ENCODE measurements at places on chromosomes 4 and X. TPM values are rescaled to one million over a fixed set of nuclear protein-coding genes. Genes with fewer than 3 reads are reported as not detected.

DNA sequence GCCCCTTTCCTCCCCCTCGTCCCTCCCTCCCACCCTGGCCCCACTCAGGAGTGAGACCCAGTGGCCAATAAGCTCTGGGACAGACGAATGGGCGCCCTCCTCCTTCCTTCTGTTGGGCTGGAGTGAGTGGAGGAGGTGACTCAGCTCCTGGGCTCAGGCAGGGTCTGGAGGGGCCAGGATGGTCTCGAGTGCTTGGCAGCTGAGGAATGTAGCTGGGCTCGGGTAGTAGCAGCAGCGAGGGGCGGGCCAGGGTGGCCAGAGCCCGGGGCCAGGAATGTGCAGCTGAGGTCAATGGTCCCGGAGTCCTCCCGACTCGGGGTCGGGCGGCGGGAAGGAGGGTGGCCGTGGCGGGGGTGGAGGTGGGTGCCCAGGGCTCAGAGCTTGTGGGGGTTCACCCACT, 15.0 kb downstream of the G6PD start:
- H3K4me3 ChIP-seq: no peak overlapping the region
- H3K27ac ChIP-seq: no peak overlapping the region
- H3K36me3 ChIP-seq: peaks cover 11% of the 10 kb centered on the region
- no peak for DNase-seq
- H3K27me3 ChIP-seq: no peaks in the 10 kb centered on the region

The ABRAXAS1 gene
- total RNA-seq: 18.5 TPM

- no peak overlapping the region for H3K27ac ChIP-seq
- H3K36me3 ChIP-seq: no peaks in the 10 kb centered on the region
- H3K27me3 ChIP-seq: no peaks in the 10 kb centered on the region
- DNase-seq: no peak
- no peaks in the 10 kb centered on the region for H3K4me1 ChIP-seq
- H3K4me3 ChIP-seq: no peak overlapping the region
Measured at GRCh38 chr4:10608501-10609219, 75.9 kb downstream of the CLNK start.

The PRRG1 gene
- total RNA-seq: 4.2 TPM

The CRMP1 gene
- 4.4 TPM for total RNA-seq

The TMEM131L gene
- 27.2 TPM for total RNA-seq

The PF4V1 gene
- not detected for total RNA-seq

The GAGE2A gene
- total RNA-seq: not detected

DNA sequence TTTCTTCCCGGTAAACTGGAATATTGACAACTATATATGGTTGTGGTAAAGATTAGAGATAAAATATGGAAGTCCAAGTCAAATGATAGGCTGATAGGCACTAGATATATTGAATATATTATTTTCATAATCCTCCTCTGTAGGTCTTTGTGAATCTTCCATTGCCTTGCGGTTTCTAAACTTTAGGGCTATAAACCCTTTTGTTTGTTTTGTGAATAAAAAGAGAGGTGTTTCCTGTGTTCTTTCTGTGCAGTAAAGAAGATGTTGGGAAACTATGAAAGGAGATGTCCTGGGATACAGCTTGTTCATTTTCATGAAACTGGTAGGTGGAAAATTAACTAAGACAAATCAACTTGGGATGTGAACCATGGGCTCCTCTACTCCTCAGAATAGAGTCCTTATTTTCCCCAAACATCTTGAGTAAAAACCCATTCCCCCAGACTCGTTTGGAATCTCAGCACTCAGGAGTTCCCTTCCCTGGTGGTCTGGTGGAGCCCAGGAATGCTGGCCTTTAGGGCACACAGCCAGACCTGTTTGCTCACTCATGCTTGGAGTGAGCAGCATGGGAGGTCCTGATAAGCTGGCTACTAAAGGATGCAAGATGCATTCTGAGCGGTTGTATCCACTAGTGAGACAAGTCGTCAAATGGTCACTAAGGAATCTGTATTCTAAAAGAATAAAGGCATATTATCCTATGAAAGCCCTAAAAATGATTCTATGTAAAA, 22.2 kb downstream of the PRDM8 start:
- no peaks in the 10 kb centered on the region for H3K27me3 ChIP-seq
- no peak for DNase-seq
- no peak overlapping the region for H3K4me3 ChIP-seq
- H3K27ac ChIP-seq: no peak overlapping the region
- H3K4me1 ChIP-seq: no peaks in the 10 kb centered on the region

DNA sequence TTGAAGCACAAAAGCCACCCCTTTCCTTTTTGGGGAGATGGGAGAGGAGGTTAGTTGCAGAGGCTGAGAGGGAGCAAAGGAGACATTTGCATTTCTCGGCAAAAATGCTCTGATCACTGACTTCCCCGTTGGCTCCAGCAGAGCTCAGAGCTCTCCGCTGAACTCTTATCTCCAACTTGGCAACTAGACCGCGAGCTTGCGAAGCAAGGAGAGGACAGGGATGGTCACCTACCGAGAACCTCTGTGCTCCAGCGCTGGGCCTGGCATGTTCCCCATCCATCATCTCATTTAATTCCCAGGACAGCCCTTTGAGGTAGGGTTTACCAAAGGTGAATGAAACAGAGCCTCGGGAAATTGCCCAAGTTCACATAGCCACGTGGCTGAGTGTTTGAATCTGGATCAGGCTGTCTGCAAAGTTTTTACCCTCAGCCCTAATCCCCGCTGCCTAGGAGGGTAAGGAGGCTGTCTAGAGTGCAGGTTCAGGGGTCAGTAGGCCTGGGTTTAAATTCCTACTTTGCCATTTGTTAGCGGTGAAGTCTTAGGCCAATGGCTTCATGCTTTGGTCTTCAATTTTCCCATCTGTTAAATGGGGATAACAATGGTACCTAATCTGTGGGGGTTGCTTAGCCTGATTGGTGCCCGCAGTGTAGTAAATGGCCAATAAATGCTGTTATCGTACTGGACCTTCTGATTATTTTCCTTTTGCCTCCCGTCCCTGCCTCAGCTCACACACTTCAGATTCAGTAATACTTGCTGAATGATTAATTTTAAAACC, 3.8 kb upstream of the CITED1 start:
- H3K4me3 ChIP-seq: peak overlapping the region; percentile 32
- H3K27me3 ChIP-seq: peaks cover 44% of the 10 kb centered on the region
- no peaks in the 10 kb centered on the region for H3K36me3 ChIP-seq
- H3K4me1 ChIP-seq: peaks cover 34% of the 10 kb centered on the region
- H3K27ac ChIP-seq: no peak overlapping the region
- no peak for DNase-seq

The MAMLD1 gene
- 1.6 TPM for total RNA-seq

GRCh38 chr4:151822331-151822730, 61.5 kb upstream of the GATB start:
- no peak overlapping the region for H3K4me3 ChIP-seq
- no peaks in the 10 kb centered on the region for H3K36me3 ChIP-seq
- H3K4me1 ChIP-seq: no peaks in the 10 kb centered on the region
- H3K27ac ChIP-seq: no peak overlapping the region

The SUPT20HL2 gene
- total RNA-seq: not detected

DNA sequence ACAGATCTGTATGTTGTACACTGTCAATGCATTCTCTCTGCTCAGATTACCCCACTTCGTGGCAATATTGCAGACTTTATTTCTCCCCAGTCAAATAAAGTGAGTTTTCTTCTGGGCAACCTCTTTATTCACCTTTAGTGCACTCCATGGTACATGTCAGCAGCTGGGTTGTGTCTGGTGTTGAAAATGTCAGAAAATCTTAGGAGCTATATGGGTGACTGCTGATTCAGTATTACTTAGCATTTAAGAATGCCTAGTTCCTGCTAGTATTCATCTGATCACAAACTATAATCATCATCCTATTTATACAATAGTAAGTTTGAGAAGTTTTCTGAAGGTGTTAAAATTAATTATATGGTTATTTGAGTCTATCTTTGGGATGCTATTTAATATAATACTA, 112.5 kb downstream of the CFAP299 start:
- no peak overlapping the region for H3K4me3 ChIP-seq
- DNase-seq: no peak
- no peaks in the 10 kb centered on the region for H3K4me1 ChIP-seq
- H3K27ac ChIP-seq: no peak overlapping the region

The UCHL1 gene
- 125 TPM for total RNA-seq

DNA sequence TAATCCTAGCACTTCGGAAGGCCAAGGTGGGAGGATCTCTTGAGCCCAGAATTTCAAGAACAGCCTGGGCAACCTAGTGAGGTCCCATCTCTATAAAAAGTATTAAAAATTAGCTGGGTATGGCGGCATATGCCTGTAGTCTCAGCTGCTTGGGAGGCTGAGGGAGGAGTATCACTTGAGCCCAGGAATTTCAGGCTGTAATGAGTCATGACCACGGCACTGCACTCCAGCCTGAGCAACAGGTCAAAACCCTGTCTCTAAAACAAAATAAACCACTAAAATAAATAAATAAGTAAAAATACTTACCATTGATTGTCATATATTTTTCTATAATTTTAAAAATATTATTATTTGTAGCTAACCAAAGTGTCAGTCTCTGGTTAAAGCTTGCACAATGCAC, 315.6 kb upstream of the SMIM31 start:
- H3K4me1 ChIP-seq: no peaks in the 10 kb centered on the region
- no peaks in the 10 kb centered on the region for H3K36me3 ChIP-seq
- no peak overlapping the region for H3K4me3 ChIP-seq

DNA sequence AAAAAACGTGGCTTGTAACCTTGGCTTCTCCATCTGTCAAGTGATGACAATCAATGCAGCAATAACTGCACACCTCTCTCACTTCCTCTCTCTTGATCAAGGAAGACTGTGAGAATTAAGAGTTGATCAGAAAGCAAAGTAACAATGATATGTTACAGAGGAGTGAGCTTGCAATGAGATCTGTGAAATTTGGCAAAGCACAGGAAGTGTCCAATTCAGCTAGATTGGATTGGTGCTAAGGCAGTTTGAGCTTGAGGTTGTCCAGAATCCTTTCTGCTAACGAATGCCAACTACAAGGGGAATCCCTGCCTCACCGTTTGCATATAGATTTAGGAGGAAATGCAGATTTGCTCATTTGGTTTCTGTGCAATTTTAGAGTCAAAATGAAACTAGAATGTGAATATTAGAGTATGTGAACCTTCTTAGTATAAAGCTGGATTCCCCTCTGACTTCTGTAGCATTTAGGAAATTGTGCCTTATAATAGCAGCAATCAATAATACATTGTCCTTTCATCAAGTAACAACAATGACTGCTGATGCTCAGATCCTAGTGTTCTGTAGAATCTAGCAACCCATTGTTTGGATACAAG, 346.4 kb downstream of the PTTG2 start:
- H3K4me1 ChIP-seq: no peaks in the 10 kb centered on the region
- DNase-seq: no peak
- H3K4me3 ChIP-seq: no peak overlapping the region
- H3K27me3 ChIP-seq: no peaks in the 10 kb centered on the region
- H3K27ac ChIP-seq: no peak overlapping the region

GRCh38 chrX:18931972-18932371, 51.9 kb downstream of the PHKA2 start:
- H3K27me3 ChIP-seq: no peaks in the 10 kb centered on the region
- no peak overlapping the region for H3K4me3 ChIP-seq
- H3K4me1 ChIP-seq: no peaks in the 10 kb centered on the region

- no peak overlapping the region for H3K27ac ChIP-seq
- DNase-seq: no peak
- no peaks in the 10 kb centered on the region for H3K27me3 ChIP-seq
- no peaks in the 10 kb centered on the region for H3K4me1 ChIP-seq
- no peak overlapping the region for H3K4me3 ChIP-seq
Measured at GRCh38 chr4:184526228-184526627, 51.9 kb upstream of the IRF2 start.

DNA sequence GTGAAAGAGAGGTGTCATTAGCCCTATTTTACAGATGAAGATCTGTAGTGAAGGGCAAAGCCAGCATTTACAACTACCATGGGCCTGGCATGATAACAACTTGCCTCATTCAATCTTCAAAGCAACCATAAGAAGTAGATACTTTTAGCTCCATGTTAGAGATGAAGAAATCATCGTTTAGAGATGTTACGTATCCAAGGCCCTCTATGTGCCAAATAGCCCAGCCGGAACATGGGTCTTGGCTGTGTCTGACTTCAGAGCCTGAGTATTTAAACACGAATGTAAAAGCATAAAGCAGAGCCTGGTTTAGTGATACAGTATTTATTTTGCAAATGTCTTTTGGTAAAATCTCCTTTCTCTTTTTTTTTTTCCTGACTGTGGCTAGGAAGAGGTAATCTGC, 197.1 kb downstream of the RASL11B start:
- H3K27ac ChIP-seq: no peak overlapping the region
- H3K36me3 ChIP-seq: no peaks in the 10 kb centered on the region
- DNase-seq: no peak
- H3K4me1 ChIP-seq: no peaks in the 10 kb centered on the region
- no peaks in the 10 kb centered on the region for H3K27me3 ChIP-seq
- H3K4me3 ChIP-seq: no peak overlapping the region

The RIPPLY1 gene
- total RNA-seq: not detected

DNA sequence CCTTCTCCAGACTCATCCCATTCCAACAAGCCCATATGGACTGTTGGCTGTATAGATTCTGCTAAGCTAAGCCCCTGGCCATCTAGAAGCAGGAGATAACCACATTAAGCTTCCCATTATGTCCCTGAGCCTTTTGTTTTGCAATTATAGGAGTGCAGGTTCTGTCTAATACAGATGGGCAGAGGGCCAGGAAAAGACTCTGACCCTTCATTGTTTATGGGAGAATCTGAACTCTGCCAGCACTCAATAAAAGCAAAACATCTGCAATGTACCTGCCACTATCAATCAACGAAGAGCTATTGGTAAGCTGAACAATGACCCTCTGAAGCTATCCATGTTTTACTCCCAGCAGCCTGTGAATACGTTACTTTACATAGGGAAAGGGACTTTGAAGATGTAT, 207.3 kb upstream of the CLNK start:
- no peak overlapping the region for H3K27ac ChIP-seq
- DNase-seq: no peak
- no peaks in the 10 kb centered on the region for H3K27me3 ChIP-seq
- no peaks in the 10 kb centered on the region for H3K4me1 ChIP-seq
- no peaks in the 10 kb centered on the region for H3K36me3 ChIP-seq
- H3K4me3 ChIP-seq: no peak overlapping the region

GRCh38 chr4:55663145-55663544, 27.0 kb upstream of the NMU start:
- no peak overlapping the region for H3K4me3 ChIP-seq
- DNase-seq: no peak
- H3K27me3 ChIP-seq: no peaks in the 10 kb centered on the region
- no peak overlapping the region for H3K27ac ChIP-seq

- no peak overlapping the region for H3K27ac ChIP-seq
- no peak overlapping the region for H3K4me3 ChIP-seq
- H3K4me1 ChIP-seq: no peaks in the 10 kb centered on the region
- no peaks in the 10 kb centered on the region for H3K27me3 ChIP-seq
Measured at GRCh38 chr4:47012676-47013075, 18.7 kb upstream of the GABRB1 start.

DNA sequence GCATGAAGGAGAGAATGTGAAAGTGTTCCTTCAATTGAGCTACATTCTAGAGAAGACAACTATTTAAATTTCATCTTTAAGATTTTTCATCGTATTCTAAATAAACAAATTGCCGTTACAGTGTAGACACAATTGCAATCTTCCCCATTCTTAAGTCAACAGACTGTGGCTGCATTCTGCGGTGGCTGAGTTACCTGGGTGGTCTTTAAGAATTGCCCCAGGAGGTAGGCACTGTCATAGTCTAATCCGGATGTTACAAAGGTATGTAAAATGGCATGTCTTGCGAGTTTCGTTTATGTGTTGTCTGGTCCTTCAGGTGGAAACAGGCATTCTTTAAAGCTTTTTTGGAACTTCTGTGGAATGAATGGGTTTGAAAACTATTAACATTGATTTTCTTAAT, 586.1 kb upstream of the PITX2 start:
- no peaks in the 10 kb centered on the region for H3K36me3 ChIP-seq
- no peak for DNase-seq
- no peak overlapping the region for H3K27ac ChIP-seq
- H3K4me1 ChIP-seq: peaks cover 4% of the 10 kb centered on the region
- no peaks in the 10 kb centered on the region for H3K27me3 ChIP-seq
- H3K4me3 ChIP-seq: no peak overlapping the region

The USP9X gene
- total RNA-seq: 64.3 TPM

Data from sigmoid colon (tissue), 7 donors.